ENCODE measurements at places on chromosomes 16 and 17.

DNA sequence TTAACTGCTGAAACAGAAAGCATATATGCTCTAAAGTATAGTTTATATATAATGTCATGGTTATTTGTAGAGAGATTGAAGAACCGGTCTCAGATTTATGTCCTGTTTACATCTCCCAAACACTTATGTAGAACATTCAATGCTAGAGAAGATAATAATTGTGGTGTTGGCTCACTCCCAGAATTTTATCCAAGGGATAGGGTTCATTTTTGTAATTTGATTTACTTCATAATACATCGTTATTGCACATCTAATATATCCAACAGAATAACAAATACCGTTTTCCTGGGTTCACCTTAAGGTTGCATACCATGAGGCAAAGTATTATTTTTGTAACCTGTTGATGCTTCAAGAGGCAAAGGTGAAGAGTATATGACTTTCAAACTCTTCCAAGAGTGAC is 202.8 kb upstream of the TBX2 start:
- no peak for DNase-seq

DNA sequence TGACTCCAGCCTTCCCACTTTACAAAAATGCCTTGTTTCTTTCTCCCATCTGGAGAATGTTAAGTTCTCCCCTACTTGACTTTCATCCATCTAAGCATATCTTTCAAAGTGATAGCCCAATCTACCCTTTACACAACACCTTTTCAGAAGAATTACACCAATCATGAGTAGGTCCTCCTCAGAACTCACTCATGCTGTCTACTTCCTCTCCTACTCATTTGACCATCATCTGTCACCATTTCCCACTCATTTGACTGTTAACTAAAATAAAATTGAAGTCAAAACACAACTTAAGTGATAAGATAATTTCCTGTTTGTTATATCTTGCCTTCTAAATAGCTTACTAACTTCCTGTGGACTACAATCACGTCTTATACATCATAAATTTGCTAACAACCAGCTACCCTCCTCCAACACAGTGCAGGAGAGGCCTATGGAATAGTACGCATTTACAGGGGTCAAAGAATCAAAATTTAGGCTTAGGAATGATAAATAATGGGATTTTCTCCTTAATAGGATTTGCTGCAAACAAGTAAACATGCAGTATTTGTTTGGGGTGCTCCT is 16.1 kb downstream of the KCNJ16 start:
- peak; percentile 20 for DNase-seq

DNA sequence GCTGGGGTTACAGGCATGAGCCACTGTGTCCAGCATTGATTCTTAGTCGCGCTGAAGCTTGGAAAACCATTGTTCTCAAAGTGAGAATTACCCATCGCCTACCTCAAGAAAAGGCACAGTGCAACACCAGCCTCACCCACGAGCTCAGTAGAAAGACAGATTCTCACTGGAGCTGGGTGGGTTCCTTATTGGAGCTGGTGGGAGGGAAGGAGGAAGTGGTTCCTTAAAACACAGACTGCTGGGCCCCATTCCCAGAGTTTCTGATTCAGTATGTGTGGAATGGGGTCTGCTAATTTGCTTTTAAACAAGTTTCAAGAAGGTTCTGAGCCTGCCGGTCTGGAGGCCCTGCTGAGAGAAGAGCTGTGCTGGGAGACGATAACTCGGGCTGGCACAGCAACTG is 264.7 kb downstream of the ENGASE start:
- no peak for DNase-seq

GRCh38 chr17:50151937-50152547 is 1.6 kb upstream of the PPP1R9B start:
- peak; percentile 91 for DNase-seq
